ENCODE measurements at places on chromosomes 3 and 15.

DNA sequence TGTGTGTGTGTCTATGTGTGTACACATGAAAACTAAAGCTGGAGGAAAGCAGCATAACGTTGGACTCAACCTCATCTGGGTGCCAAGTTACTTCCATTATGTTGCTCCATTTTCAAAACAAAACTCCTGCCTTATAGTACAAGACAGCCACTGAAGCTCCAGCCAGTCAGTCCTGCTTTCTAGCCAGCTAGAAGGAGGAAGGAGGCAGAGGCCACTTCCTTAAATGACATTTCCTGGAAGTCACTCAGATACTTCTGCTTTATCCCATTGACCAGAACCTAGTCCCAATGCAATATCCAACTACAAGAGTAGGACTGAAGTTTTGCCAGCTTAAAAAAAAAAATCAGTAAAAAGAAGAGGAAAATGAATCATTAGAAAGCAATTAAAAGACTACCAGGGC is 31.7 kb downstream of the CADPS start:
- no peak for DNase-seq

GRCh38 chr3:99741588-99741987 is 76.1 kb upstream of the CMSS1 start:
- DNase-seq: no peak

GRCh38 chr3:179732661-179733348 is 80.0 kb downstream of the USP13 start:
- no peak for DNase-seq

- DNase-seq: no peak
These were observed 101.3 kb upstream of the EIF1B start for GRCh38 chr3:40208251-40208650.

DNA sequence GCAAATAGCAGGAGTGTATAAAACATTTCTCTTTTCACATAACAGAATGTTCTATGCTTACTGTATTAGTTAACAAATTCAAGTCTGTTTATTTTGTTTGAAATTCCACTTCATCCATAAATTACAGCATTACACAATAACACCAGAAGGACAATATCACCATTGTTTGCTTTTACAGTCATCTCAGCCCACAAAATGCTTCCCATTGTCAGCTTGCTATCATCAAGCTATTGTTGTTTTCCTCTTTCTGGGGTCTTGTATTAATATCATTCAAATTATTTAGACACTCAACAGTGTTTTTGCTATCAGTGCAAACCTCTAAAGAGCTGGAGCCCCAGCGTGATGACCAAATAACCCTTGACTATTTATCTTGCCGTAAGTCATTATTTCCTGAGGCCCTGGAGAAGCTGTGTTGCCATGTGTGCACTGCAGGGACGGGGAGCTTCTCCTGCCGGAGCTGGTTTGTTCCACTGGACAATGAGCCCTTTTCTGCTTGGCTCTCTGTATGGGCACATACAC is 1.1 kb downstream of the SAMMSON start:
- no peak for DNase-seq

DNA sequence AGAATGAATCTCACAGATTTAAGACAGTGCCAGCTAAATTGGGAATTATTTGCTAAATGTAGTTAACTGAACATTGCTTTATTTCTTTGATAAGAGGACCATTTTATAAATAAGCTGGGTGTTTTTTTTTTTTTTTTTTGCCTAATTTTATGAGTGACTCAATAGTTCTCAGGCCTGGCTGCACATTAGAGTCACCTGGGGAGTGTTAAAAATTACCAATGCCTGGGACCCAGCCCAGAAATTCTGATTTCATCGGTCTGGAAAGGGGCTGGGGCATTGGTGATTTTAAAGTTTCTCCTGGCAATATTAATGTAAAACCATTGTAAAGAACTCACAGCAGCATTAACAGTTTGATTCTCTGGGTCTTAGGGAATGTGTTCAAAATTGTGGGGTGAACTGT is 51.2 kb upstream of the PHLDB2 start:
- DNase-seq: no peak

DNA sequence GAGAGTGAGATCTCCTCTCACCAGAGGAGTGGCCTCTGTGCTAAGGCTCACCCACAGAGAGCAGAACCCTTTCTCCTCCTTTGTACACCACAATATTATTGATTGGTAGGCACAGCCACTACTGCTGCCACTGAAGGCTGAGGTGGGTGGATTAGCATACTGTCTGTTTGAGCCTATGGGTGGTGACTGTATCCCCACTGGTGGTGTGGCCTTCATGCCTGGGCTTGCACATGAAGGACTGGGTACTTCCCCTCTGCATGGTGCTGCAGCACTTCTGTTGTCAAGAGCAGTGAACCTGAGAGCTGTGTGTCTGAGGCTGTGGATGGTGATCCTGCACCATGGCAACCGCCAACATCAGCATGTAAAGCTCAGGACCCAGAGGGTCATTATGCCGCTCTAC is 35.7 kb upstream of the NECTIN3 start:
- DNase-seq: no peak

DNA sequence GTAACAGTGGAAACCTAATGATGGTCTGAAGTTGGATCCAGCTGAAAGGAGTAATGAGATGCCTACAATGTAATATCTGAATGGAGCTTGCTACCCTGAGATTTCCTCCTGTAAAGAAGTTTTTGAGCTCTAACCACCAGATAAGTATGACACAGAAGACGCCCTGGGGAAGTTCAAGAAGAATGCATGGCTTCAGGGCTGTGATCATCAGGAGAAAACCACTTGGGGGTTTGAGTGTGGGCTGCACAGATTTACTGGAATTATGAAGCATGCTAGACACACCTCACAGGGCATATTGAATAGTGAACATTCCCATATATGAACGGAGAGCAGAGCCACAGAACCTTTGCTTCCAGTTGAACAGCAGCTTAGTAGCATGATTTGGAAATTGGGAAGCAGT is 10.6 kb upstream of the CCDC80 start:
- DNase-seq: no peak

DNA sequence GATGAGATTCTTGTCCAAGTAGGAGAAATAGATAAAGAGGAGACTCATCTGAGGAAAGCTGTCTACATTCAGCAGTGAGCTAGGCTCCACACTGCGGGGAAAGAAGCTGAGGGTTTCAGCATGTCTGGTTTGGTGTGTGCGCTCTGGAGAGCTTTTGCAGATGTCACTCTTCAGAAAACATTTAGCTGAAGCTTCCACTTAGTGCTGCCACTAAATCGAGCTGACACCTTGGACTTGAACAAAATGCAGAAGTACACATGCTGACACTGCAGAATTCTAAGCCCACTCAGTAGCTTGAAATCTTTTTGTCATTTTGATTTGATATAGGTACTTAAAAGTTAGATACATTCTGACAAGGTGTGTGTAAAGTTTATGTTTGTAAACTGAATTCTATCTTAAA is 32.3 kb upstream of the CRTC3 start:
- no peak for DNase-seq

DNA sequence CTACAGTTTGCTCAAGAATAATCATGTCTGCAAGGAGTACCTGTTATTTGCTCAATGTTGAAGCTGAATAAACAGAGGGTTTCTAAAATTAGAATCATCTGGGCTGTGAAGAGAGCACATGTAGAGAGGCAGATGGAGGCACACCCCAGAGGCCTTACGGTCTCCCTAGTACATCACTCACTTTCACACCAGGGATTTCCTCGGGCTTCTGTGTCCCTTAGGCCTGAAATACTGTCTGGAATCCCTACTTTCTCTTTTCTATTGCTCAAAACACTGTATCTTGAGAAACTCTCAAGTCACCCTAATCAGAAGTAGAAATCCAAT is 473.7 kb upstream of the ROBO2 start:
- DNase-seq: no peak

All from stimulated activated CD4-positive, alpha-beta T cell treated with anti-CD3 and anti-CD28 coated beads, Interleukin-4, amount 100 ng/mL, for 1 hour (primary cell).